MCF 10A (cell line): ENCODE measurements at places on chromosomes 4 and X. TPM values are rescaled to one million over a fixed set of nuclear protein-coding genes. Genes with fewer than 3 reads are reported as not detected.

Gene CHRDL1
- not detected in 2 replicates for total RNA-seq

Gene GJB1
- total RNA-seq: not detected in 2 replicates

Gene DSPP
- not detected in 2 replicates for total RNA-seq

Gene ABLIM2
- 5.3 and 5.4 TPM in 2 replicates for total RNA-seq

Gene TBC1D8B
- 3.3 and 4.7 TPM in 2 replicates for total RNA-seq
